Hippocampal formation (tissue), 2 donors: ENCODE measurements at places on chromosomes 12 and 14.

DNA sequence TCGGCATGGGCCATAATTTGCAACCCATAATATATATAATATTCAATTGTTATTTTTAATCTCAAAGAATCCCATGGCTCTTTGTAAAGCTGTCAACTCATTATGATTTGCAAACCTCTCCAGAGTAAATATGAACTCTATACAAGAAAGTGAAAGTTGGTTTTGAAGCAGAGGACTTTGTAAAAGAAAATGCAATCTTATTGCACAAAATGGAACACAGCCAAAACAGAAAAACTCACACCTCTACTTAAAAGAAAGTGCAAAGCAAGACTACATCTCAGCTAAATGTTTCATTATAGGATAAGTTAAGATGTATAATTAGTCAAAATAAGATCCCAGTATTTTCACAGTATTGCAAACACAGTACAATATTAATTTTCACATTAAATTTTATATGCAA, 111.2 kb upstream of the FLRT2 start:
- no peak for DNase-seq

DNA sequence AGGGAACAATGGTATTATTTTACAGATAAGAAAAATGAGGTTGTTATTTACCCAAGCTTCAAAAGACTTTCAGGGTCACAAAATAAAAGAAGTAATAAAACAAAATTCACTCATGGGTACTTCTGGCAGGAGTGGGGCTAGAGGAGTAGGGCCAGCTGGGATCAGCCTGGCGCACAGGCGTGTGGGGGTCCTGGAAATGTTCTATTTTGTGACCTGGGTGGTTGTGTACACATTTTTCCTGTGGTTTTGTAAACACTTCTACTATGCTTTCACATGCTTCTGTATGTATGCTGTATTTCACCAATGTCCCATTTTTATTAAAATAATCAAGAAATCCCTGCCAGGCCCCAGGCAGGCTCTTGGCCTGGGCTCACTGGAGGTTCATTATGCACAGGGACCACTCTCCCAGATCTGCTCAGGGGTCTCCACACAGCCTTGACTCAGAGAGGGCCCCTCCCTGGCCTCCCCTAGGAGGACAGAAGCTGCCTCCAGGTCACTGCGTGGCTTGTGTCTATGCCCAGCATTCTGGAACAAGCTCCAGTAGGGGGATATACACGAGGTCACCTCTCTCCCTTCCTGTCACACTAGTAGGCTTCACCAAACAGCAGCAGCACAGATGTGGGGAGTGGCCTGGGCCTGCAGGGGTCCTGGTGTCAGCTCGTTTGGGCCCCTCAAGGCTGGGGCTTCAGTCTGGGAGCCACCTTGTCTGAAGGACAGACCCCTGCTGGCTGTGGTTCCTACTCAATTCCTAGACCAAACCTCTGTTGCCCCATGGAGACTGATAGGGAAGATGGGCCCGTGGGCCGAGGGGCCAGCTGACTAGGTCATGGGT, 37.8 kb downstream of the ANAPC7 start:
- DNase-seq = no peak

DNA sequence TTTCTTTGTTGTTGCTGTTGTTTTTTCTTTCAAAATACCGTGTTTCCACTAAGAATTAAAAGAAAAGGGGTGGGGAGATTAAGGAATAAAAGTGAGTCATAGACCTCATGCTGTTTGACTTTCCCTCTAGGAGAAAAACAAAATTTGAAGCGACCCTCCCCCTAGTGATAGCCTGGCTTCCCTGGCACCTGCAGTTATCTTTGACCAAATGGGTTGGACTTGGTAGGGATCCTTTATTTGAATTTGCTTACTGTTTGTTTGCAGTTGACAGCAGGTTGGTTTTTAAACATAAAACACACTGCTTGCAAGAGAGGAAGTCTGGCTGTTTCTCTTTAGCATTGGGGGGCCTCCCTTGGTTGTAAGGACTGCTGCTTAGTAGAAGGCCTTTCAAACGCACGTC, 14.0 kb downstream of the OTX2 start:
- DNase-seq = no peak

- DNase-seq = no peak
These were observed 26.4 kb downstream of the ACTN1 start for GRCh38 chr14:68952531-68953195.

- DNase-seq = peak; percentile 3
These were observed 202.5 kb upstream of the DDHD1 start for GRCh38 chr14:53355581-53356112.

GRCh38 chr12:116916714-116917114, 6.0 kb downstream of the FBXW8 start:
- DNase-seq = no peak

- no peak for DNase-seq
These were observed 410.6 kb downstream of the DAD1 start for GRCh38 chr14:22178333-22178839.

DNA sequence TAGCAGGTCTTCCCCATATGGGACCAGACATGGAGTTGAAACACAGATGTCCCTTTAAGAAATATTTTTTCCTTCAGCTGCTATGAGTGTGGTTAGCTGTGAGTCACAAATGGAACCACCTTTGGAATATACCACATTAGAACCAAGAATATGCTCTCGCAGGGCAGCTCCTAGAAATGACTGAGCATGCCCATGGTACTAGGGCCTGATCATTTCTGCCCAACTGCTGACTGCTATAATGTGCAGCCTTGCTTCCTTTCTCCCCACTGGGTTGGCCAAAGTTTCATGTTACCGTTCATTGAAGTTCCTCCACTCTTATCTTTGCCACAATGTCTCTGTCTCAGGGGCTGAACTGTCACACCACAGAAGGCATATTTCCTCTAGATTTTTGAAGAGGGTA, 1074.6 kb downstream of the FLRT2 start:
- DNase-seq = no peak

- DNase-seq = no peak
These were observed 1.4 kb upstream of the HSP90AA1 start for GRCh38 chr14:102088012-102088792.
